ENCODE measurements at places on chromosomes 6 and 20. TPM values are rescaled to one million over a fixed set of nuclear protein-coding genes. Genes with fewer than 3 reads are reported as not detected.

Gene SPATA25
- 4.2 TPM for total RNA-seq

Gene SLC17A1
- total RNA-seq, result 0.16 TPM

Gene FAM229B
- total RNA-seq, result 3.5 TPM

DNA sequence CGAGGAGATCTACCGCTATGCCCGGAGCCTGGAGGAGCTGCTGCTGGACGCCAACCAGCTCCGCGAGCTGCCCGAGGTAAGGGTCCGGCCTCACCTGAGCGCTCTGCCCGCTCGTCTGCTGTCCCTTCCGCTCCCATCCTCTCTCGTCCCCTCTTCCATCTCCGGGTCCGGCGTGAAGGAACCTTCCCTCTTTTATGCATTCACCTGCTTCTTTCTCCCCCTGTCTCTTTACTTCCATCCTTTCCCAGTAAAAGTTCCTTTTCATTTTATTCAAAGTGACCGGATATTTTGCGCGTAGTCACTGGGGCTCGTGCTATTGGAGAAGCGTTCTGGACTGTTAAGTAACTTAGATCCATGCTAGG is 516 bp downstream of the LRRC1 start:
- no peak for DNase-seq

DNA sequence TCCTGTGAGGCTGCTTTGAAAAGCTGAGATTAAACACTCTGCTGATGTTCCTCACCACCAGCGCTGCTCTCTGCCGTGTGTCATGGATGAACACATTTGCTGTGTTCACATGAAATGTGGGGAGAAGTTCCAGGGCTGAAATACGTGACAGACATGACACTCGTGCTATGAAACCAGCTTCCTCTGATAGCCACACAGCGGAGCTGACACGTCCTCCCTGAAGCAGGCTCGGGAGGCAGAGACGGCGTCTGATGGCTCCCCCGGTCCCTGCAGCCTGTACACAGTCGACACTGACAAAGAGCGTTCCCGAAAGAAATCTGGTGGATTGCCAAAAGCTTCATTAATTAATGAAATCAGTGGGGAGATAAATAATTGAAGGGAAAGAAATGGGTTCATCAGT is 17.5 kb downstream of the AGPAT4 start:
- DNase-seq, result no peak

Gene MUC22
- not detected for total RNA-seq

GRCh38 chr6:125932451-125932795 is 24.1 kb upstream of the HINT3 start:
- no peak for DNase-seq

DNA sequence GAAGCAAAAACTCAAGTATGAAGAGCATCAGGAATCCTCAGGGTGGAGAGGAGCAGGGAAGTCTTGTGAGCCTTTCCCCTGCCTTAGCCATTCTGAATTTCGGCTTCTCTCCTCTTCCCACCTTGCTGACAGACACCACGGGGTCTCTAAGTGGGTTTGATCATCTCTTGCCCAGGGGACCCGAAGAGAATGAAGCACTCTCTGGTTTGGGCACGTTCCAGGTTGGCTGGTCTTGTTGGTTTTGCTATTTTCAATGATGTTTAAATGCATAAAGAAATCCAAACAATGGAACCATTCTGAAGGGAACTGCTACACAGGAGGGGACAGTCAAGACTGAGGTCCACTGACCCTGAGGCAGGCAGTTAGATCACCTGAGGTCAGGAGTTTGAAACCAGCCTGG is 131.7 kb downstream of the PXDC1 start:
- no peak for DNase-seq

Gene CLIC5
- total RNA-seq, result 4.6 TPM

- DNase-seq, result no peak
Observed at GRCh38 chr6:21143645-21144044, 449.9 kb upstream of the SOX4 start.

DNA sequence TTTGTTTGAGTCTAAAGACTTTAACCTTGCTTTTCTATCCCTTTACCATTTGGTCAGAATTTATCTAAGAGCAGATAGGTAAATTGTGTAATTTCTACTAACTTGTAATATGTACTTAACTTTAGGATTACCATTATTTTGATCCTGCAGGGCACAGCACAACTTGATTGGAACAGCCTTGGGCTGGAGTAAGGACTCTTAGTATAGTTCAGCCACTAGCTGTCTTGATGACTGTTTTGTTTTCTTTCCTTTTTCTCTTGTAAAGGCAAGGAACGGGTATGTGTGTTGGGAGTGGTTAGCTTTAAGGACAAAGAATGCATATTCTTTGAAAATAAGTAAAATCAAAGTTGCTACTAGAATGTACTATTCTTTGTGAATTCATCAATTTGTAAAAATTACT is 203.2 kb downstream of the ZFAND3 start:
- no peak for DNase-seq

DNA sequence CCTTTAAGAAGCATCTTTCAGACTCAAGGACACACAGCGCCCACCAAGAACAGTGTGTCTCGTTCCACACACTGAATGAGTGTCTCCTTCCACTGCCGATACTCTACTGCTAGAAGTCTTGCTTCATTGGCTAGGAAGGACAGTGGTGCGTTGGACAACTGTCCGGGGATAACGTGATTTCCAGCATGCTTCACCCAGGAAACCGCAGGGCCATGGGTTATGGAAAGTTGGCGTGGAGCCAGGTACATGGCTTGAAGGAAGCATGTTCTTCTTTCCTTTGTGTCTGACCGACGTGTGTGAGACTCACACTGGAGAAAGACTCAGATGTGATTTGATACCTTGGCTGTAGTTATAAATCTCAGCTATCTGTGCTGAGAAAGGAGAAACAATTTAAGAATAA is 73.2 kb downstream of the SMOC2 start:
- DNase-seq, result no peak

DNA sequence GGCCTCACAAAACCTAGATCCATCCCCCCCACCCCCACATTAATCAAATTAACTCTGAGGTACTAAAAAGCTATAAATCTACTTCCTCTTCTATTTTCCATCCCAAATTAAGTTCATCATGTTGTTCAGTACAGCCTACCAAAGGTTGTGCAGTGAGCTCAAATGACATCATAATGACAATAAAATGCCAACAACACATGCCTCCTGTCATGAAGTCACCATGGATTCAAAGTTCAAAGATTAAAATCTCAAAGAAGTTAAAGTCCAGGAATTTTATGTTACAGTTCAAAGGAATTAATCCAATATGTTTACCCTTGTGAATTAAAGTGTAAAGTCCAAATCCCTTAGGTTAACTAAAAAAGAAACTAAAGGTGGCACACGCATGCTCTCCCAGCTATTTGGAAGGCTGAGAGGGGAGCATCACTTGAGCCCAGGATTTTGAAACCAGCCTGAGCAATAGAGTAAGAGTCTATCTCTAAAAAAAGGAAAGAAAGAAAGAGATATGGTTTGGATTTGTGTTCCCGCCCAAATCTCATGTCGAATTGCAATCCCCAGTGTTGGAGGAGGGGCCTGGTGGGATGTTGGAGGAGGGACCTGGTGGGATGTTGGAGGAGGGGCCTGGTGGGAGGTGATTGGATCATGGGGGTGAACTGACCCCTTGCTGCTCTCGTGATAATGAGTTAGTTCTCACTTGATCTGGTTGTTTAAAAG is 25.7 kb upstream of the SIRT5 start:
- DNase-seq, result no peak

- no peak for DNase-seq
Observed at GRCh38 chr6:79902046-79902445, 45.3 kb downstream of the ELOVL4 start.

DNA sequence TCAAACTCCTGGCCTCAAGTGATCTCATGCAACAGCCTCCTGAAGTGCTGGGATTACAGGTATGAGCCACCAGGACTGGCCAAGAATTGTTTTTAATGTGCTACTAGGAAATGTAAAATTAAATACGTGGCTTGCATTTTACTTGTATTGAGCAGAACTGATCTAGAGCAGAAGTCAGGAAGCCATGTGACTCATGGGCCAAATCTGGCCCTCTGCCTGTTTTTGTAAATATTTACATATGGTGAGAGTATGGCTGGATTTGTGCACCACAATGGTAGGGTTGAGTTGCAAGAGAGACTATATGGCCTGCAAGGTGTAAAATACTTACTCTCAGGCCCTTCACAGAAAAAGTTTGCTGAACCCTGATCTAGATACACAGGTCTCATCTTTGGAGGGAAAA is 75.8 kb downstream of the LAMP5 start:
- no peak for DNase-seq

GRCh38 chr6:116467096-116467495 is 5.9 kb downstream of the CALHM6 start:
- no peak for DNase-seq

DNA sequence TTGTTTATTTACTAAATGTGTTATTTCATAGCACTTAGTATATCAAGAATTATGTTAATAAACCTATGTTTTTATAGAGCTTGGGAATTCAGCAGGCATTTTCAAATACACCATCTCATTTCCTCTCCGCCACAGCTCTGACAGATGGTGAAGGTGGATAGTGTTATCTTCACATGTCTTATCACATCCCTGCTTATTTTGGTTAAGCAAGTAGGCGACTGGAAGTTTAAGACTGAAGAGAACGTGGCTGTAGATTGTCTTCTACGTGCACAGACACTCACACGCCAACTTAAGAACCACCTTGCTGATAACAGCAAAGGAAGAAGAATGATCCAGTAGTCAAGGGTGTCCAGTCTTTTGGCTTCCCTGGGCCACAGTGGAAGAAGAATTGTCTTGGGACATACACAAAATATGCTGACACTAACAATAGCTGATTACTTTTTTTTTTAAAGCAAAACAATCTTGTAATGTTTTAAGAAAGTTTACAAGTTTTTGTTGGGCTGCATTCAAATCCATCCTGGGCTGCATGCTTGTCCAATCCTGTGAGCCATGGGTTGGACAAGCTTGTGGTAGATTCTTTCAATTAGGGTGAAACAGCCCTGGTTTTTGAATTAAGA is 43.3 kb upstream of the SCGN start:
- no peak for DNase-seq

DNA sequence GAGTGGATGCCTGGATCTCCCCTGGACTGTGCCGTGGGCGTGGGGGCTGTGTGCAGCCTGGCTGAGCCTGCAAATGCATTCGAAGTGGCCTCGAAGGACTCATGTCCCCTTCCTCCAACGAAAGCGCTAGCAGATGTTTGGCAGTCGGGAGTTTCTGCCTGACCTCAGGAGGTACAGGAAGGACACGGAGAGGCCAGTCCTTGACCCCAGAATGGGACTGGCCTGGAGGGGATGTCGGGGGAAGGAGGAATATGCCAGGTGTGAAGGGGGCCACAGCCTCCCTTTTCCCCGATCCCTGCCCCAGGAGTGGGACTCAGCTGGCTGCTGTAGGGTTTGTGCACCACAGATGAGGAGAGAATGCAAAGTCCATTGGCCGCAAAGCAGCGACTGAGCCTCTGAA is 45.6 kb downstream of the APCDD1L start:
- no peak for DNase-seq

DNA sequence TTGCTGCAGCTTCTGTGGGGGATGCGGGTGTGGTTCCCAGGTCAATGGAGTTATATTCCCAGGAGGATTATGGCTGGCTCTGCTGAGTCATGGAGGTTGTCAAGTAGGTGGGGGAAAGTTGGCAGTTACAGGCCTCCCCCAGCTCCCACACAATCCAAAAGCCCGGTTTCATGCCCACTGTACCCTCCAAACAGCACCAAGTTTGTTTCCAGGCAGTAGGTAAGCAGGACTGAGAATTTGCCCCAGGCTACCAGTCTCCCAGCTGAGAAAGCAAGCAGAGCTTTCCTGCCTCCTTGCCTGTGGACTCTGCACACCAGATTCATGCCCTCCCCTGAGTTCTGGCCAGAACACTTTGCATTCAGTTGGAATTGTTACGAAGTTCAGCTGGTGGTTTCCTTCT is 578.2 kb downstream of the MEI4 start:
- no peak for DNase-seq

DNA sequence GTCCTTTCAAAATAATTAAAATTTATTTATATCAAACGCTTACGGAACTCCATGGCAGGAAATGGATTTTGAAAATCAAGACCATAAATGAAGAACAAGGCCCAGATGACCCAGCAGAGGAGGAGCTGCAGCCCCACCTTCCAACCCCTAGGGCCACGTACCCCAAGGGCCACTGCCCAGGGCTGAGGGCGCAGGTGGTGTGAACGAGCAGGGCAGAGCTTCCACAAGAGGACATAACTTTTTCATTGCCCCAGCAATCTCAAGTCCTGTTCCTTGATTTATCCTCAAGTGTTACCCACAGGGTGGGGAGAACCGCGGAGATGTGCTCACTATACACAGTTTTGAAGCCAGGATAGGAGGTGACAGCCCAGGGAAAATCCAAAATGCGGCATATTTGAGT is 42.8 kb downstream of the PSMG4 start:
- no peak for DNase-seq

Gene FRK
- total RNA-seq, result 0.06 TPM
